ENCODE measurements at places on chromosomes 11 and 22.
A peak's percentile ranks its signal among the peaks of the same experiment; 100 is the strongest.

GRCh38 chr11:21415606-21416005, 746.2 kb downstream of the NELL1 start:
- no peak for DNase-seq

DNA sequence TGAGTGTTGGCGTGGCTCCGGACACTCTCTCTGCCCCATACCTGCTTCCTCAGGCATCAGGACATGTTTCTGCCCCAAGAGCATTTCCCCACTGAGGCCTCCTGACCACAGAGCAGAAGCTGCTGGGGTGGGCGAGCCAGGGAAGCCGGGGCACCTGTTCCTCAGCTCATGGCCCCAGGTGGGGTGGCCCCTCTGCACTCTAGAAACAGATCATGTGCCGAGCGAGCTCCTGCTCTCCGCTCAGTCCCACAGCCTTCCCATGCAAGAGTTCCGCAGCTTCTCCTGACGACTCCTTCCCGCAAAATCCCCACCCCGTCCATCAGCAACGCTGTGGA, 22.4 kb upstream of the PANX2 start:
- no peak for DNase-seq

- peak; percentile 45 for DNase-seq
These were observed 3.9 kb upstream of the RNF215 start for GRCh38 chr22:30390974-30391691.

GRCh38 chr11:22703040-22703439, 36.6 kb downstream of the GAS2 start:
- DNase-seq: no peak

DNA sequence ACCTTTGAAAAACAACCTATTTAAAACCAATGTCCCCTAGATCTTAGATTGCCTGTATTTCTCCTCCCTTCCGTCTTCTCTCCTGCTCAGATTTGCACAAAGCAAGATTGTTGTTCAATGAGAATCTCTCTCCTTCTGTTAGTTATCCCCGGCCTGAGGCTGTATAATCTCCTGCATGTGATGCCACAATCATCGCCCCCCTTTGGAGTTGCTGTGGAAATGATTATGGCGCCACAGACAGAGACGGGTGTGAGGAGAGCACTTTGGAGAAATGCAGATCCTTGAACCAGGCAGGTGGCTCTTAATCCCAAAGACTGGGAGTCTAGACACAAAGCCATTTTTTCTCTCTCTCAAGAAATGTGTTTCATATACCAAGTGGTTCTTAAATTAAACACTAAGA, 941.3 kb downstream of the OPCML start:
- no peak for DNase-seq
